ENCODE measurements at places on chromosomes 2 and 18. TPM values are rescaled to one million over a fixed set of nuclear protein-coding genes. Genes with fewer than 3 reads are reported as not detected.

ZNF385B gene
- total RNA-seq, result 2.9 TPM

RMDN2 gene
- 3.5 TPM for total RNA-seq

GPBAR1 gene
- 0.63 TPM for total RNA-seq

SPATA3 gene
- total RNA-seq, result not detected

UGT1A7 gene
- not detected for total RNA-seq

BUB1 gene
- 118 TPM for total RNA-seq

GEN1 gene
- total RNA-seq, result 19.2 TPM

CABLES1 gene
- 28.0 TPM for total RNA-seq

DNAJC27 gene
- 4.5 TPM for total RNA-seq

B4GALT6 gene
- 37.9 TPM for total RNA-seq

SERPINB12 gene
- not detected for total RNA-seq

ERFE gene
- total RNA-seq, result 2.5 TPM

ERMN gene
- total RNA-seq, result not detected

GRCh38 chr2:29304399-29305060 lies 189.3 kb downstream of the CLIP4 start:
- no peak for DNase-seq

- no peak for DNase-seq
These were observed 53.1 kb downstream of the MYO1B start for GRCh38 chr2:191298306-191298705.

GRCh38 chr2:169365029-169365480 lies 2.7 kb upstream of the LRP2 start:
- DNase-seq, result no peak

DNA sequence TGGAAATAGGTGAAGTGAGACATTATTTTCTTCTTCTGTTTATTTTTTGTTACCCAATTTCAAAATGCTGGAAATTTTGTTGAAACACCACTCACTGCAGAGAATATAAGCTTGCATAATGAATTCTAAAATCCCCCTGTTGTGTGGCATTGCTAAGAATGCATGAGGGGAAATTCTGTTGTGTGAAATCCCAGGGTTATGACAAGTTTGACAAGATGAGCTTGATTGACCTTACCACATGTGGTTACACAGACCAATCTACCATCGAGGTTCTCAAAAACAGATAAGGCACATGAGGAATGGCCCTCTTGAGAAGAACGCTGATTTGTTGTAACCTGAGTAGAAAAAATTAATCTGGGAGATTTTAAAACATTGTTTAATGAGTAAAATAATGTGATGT lies 261.6 kb upstream of the MMADHC start:
- DNase-seq, result no peak

DNA sequence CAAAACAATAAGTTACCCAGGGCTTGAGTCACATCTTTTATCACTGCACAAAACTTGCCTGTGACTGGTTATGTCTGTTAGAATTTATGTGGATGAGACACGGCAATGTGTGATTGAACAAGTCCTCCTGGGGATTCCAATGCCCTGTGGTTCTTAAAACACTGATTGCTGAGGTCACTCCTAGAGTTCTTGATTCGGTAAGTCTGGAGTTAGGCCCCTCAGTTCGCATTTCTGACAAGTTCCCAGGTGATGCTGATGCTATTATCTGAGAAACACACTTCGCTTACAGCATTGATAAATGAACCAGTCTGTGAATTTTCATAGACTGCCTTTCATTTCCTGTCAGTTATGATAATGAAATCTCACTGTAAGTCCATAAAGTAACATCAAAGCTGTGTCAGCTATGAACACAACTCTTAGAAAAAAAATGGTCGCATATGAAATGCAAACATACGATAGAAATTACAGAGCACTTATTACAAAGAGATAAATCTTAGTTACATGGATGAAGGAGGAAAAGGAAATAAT lies 214.0 kb downstream of the DLGAP1 start:
- DNase-seq, result no peak

- no peak for DNase-seq
These were observed 23.6 kb downstream of the QPCT start for GRCh38 chr2:37367984-37368383.

DNA sequence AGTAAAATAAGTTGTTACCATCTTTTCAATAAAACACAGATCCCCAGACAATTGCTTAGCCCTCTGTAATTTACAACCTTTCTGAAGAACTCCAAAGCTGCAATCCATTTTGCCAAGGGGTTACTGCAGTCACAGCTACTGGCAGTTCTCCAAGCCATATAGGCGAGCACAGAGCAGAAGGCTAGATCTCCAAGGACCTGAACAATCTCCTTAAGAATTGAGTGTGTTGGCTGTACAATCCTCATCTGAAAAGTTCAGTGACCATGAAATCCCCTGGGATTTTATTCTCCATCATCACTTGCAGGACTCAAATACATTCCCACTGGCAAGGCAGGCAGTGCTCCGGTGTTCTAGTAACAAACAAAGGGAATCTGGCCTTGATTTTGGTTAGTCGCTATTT lies 103.9 kb upstream of the LRP1B start:
- DNase-seq, result no peak

- DNase-seq, result no peak
These were observed 25.3 kb downstream of the MARCO start for GRCh38 chr2:118967124-118967880.

GRCh38 chr2:175838979-175839378 lies 163.1 kb downstream of the LNPK start:
- no peak for DNase-seq

GRCh38 chr2:705971-706511 lies 28.8 kb upstream of the TMEM18 start:
- DNase-seq, result no peak

- DNase-seq, result no peak
These were observed 69.6 kb upstream of the DNMT3A start for GRCh38 chr2:25411281-25411680.

- no peak for DNase-seq
These were observed 8.8 kb upstream of the SNED1 start for GRCh38 chr2:240989451-240990265.

GRCh38 chr2:67502346-67503065 lies 105.4 kb downstream of the ETAA1 start:
- DNase-seq, result no peak

- no peak for DNase-seq
These were observed 166.5 kb upstream of the ALPP start for GRCh38 chr2:232211743-232212686.

GRCh38 chr2:61887717-61888266 lies 664 bp downstream of the CCT4 start:
- DNase-seq, result no peak

DNA sequence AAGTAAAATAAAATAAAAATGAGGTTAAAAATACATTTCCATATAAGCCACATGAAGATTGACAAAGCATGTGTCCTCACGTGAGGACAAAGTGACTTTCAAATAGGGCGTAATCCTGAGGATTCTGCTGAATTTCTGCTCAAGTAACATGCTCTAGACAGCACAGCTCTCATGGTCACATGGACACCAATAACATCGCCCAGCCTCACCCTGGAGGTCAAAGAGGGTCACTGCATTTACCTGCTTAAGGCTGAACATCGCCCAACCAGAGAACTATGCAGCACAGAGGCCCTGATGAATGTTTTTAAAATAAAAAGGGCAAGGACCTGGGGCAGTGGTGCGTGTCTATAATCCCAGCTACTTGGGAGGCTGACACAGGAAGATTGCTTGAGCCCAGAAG lies 30.2 kb downstream of the TGFBRAP1 start:
- no peak for DNase-seq

DNA sequence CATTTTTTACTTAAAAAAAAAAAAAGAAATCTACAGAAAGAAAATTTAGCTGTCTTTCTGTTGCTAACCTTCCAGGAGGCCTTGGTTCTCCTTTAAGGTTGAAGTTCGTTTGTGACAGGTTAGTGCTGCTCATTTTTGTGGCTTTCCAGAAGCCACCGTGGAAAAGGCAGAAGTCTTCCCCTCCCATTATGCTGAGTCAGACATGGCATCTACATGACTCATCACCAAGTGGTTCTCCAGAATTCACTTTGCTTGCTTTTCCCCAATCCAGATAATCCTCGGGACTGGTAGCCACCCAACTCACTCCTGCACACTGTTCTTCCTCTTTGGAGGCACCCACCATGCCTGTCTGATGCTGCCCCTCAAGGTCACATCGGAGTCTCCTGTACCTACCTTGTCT lies 228.7 kb downstream of the PIK3C3 start:
- no peak for DNase-seq

GRCh38 chr2:88161446-88162244 lies 8.5 kb upstream of the THNSL2 start:
- no peak for DNase-seq

- DNase-seq, result no peak
These were observed 1.6 kb downstream of the DYTN start for GRCh38 chr2:206716623-206717022.

DNA sequence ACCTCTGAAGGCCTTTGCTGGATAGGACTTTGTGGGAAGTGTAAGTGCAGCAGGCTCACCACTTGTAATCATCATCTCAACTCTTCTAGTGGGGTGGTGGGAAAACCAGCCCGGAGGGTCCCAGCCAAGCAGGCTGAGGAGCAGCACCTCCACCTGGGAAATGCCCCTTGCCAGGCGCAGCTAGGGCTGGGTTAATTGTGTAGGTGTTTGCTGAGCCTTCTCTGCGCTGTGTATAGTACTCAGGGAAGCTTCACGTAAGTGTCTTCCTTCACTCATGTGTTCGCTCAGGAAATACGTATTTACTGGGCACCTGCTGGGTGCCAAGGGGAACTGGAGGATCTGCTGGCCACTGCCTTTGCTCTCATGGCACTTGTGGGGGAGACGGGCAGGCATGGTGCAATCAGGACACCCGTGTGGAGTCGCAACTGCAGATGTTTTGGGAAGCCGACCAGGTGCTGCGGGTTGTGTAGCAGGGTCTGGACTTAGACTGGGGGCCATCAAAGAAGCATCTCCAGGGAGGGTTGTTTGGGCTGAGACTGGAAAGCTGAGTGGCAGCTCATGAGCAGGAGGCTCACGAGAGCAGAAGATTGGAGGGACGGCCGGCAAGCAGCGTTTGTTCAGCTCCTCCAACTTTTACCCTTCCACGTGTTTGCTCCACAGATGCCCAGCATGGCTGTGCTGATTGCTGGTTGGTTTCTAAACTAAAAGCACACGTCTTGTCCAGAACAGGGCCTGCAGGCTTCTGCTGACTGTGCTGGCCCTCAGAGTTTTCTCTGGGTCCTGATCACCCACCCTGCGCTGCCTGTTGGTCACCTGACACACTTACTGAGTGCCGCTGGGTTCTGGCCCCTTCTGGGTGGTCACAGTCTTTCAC lies 164.6 kb downstream of the LDLRAD4 start:
- no peak for DNase-seq

DNA sequence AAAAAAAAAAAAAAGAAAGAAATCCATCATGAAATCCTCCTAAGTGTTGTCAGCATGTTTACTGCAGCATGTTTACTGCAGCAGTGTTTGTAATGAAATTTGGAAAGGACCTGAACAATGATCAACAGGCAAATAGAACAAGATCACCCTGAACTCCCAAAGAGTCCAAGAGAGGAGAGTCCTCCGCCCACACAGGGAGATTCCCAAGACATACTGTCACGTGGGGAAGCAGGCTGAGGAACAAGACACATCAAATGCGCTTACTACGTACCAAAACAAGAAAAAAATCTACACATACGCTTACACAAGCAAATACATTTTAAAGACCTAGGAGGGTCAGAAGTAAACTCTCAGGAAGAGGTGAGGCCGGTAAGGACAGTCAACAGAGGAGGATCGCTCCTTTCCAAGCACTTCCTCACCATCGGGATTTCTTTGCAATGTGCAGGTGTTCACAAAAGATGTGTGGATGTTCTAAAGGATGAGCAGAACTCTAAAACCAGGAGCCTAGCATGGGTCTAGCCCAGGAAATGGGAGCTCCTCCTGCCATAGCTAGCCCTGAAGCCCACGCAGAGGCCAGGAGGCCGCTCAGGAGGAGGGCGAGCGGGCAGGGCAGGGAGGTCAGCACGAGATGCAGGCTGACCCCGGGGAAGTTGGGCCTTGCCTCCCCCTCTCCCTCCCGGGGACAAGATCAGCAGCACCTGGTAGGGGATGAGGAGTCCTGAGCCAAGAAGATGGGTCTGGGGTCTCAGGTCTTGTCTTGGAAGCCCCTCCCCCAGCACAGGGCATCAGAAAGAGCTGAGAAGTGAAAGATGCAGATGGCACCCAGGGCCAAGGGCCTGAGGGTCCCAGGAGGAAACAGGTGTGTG lies 66.4 kb downstream of the ZNF516 start:
- DNase-seq, result no peak

DNA sequence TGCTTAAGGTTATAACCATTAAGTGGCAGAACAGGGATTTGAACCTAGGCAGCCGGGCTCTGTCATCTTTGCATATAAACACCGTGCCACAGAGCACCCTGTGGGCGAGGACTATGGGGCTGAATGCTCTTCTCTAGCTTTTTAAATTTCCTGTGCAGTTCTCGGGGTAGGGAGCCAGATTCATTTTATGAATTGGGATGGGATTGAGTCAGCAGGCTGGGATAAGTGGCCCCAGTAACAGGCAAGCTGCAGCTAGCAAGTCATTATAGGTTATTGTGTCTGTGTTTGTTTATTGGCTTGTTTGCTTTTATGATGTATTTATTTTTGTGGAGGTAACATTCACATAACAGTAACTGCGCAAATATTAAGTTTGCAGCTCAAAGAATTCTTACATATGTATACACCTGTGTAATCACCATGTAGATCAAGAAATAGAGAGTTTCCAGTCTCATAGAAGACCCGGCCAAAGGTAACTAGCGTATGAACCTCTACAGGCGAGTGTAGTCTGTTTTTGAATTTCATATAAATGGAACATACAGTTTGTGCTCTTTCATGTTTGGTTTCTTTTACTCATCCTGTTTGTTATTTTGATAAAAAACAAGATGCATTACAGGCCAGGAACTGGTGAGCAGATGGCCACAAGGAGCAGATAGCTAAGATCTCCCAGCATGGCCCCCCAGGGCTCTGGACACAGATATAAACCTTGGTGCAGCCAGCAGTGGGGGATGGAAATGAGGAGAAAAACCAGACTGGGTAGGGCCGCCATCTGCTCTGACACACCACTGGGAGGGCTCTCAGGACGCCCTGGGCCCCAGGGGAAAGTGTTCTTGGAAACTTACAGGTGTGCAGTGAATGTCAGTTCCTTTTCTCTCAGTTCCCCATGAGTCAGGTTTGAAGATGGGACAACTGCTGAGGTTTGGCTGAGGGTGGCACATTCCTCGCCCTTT lies 49.2 kb upstream of the GPR155 start:
- DNase-seq, result no peak

DNA sequence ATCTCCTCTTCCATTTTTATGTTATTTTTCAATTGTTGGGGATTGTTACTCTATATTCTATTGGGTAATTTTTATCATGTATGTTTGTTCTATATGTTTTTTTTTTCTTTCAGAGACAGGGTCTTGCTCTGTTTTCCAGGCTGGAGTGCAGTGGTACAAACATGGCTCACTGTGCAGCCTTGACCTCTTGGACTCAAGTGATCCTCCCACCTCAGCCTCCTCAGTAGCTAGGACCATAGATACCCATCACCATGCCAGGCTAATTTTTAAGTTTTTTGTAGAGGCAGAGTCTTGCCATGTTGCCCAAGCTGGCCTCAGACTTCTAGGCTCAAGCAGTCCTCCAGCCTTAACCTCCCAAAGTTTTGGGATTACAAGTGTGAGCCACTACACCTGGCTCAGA lies 88.7 kb downstream of the TTC27 start:
- DNase-seq, result no peak

- no peak for DNase-seq
These were observed 33.1 kb upstream of the GTF2A1L start for GRCh38 chr2:48584551-48584950.

GRCh38 chr2:102975996-102976975 lies 214.5 kb downstream of the TMEM182 start:
- peak; percentile 36 for DNase-seq

- DNase-seq, result no peak
These were observed 410.4 kb downstream of the RAD51AP2 start for GRCh38 chr2:17107871-17108270.

Measured in H1 (cell line).